ENCODE measurements at places on chromosomes 2 and 18.

GRCh38 chr18:2522112-2522511 lies 49.2 kb downstream of the METTL4 start:
- no peak overlapping the region for H3K4me3 ChIP-seq
- no peak overlapping the region for H3K27ac ChIP-seq
- DNase-seq = no peak
- no peaks in the 10 kb centered on the region for H3K4me1 ChIP-seq

- H3K27ac ChIP-seq = no peak overlapping the region
- no peaks in the 10 kb centered on the region for H3K4me1 ChIP-seq
- H3K36me3 ChIP-seq = peaks cover 12% of the 10 kb centered on the region
- no peaks in the 10 kb centered on the region for H3K27me3 ChIP-seq
These were observed 92.6 kb downstream of the ACTR2 start for GRCh38 chr2:65320042-65320725.

- no peaks in the 10 kb centered on the region for H3K4me1 ChIP-seq
- no peaks in the 10 kb centered on the region for H3K27me3 ChIP-seq
- peak; percentile 62 for DNase-seq
- no peak overlapping the region for H3K27ac ChIP-seq
These were observed 89.3 kb downstream of the PDE11A start for GRCh38 chr2:177983183-177983788.

- no peak for DNase-seq
- no peak overlapping the region for H3K27ac ChIP-seq
- peaks cover 3% of the 10 kb centered on the region for H3K27me3 ChIP-seq
These were observed 7.7 kb downstream of the LOXL3 start for GRCh38 chr2:74546004-74546403.

DNA sequence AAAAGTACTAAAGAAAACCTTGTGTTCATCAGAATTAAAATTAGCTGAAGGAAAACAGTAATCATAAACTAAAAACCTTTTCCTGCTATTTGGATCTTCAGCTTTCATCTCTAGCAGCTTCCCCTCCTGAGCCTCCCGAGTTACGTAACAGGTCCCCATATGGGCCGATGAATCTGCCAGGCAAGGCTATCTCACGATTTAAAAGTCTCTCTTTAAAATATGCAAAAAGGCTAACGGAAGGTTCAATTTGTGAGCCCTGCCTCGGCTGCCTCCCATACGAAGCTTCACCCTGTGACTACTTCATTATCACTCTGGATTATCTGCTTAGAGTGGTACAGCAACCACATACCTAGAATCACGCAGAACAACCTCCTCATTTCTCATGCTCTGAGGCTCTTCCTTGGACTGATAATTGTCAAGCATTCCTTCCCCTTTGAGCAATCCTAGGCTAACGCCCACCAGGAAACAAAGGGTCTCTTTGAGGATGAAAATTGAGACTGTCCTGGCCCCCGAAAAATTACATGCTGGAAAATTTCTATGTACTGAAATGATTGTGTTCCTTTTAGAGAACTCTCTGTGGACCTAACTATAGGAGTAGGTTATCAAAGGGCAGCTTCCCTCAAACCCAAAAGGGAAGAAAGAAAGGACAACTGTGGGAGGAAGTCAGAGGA lies 147.4 kb downstream of the ZEB2 start:
- H3K4me3 ChIP-seq = no peak overlapping the region
- H3K27ac ChIP-seq = no peak overlapping the region
- H3K4me1 ChIP-seq = no peaks in the 10 kb centered on the region
- DNase-seq = no peak
- H3K36me3 ChIP-seq = no peaks in the 10 kb centered on the region
- no peaks in the 10 kb centered on the region for H3K27me3 ChIP-seq

DNA sequence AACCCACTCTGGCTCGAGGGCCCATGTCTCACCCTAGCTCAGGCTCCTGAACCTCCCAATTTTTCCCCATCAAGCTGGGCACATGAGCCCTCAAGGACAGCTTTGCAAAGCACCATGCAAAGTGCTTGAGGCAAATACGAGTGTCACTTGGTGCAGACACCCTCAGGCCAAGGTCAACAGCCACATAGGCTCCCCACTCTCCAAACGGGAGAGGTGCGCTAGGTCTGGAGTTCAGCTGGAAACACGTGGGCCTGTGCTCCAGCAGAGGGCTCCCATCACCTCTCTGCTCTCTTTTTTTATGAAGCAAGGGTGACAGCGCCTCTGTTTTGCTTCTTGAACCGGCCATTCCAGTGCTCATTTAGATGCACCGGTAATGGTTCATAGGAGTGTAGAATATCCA lies 11.9 kb upstream of the ARHGAP25 start:
- no peak for DNase-seq
- no peak overlapping the region for H3K4me3 ChIP-seq

GRCh38 chr2:101175991-101176390 lies 24.8 kb upstream of the TBC1D8 start:
- no peaks in the 10 kb centered on the region for H3K4me1 ChIP-seq
- DNase-seq = no peak
- no peaks in the 10 kb centered on the region for H3K36me3 ChIP-seq

DNA sequence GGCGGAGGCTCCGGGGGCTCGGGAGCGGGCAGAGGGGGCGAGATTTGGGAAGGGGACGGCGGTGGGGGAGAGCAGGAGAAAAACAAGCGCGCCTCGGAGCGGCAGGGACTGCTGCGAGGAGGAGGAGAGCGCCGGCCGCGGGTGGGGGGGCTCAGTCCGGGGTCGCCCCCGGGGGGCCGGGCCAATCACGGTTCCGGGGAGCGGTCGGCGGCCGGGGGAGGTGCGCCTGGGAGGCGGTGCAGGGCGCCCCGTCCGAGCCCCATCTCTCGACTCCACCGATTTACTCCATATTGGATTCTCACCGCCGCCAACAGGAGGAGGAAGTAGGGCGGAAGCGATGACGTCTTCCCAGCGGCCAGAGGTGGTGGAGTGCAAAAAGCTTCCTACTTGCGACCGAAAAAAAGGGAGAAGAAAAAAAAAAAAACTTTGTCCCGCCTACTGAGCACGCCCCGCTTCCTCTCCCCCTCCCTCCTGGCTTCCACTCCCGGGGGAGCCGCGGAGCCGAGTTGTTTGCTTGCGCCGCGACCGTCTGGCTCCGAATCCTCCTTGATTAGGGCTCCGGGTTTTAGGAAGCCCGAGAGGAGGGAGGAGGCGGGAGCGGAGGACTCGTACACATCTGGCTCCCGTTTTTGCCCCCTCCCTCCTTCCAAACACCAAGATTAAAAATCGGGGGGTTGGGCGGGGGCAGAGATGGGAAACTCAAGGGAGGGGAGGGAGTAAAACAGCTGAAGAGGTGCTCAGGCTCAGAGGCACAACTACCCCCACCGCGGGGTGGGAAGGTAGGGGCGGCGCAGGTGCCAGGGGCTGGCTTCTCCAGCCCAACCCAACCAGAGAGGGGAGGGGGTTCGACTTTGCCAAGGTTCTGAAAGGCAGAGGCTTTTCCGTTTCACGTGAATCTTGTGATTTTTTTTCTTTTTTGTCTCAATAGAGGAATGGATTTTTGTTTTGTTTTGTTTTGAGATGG lies at the start of gene SPRED2:
Gene SPRED2, minus strand, starts transcription at position 373 of the 964 bp plus-strand sequence. CDS start 612 bp downstream, outside the sequence.
- peak; percentile 98 for DNase-seq
- H3K4me1 ChIP-seq = peaks cover 34% of the 10 kb centered on the region
- H3K27me3 ChIP-seq = no peaks in the 10 kb centered on the region
- H3K4me3 ChIP-seq = peak within 1 kb of the TSS; percentile 86
- no peaks in the 10 kb centered on the region for H3K36me3 ChIP-seq
- H3K27ac ChIP-seq = peak within 1 kb of the TSS; percentile 93

DNA sequence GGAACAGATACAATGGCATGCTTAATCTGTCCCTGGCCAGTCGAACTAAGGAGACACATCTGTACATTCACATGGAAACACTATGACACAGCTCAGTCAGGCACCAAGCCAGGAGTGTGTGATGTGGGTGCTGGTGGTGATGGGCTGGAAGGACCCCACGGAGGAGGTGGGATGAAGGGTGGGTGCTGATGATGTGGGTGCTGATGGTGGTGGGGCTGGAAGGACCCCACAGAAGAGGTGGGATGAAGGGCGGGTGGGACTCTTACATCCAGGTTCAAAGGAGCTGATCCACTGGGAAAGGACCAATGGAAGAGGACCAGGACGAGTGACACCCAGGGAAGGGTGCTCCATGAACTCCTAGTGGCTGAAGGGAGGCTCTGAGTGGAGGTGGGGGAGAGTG lies 34.8 kb upstream of the ACAA2 start:
- H3K36me3 ChIP-seq = no peaks in the 10 kb centered on the region
- no peaks in the 10 kb centered on the region for H3K27me3 ChIP-seq
- H3K4me1 ChIP-seq = peaks cover 32% of the 10 kb centered on the region
- H3K4me3 ChIP-seq = no peak overlapping the region
- DNase-seq = no peak

DNA sequence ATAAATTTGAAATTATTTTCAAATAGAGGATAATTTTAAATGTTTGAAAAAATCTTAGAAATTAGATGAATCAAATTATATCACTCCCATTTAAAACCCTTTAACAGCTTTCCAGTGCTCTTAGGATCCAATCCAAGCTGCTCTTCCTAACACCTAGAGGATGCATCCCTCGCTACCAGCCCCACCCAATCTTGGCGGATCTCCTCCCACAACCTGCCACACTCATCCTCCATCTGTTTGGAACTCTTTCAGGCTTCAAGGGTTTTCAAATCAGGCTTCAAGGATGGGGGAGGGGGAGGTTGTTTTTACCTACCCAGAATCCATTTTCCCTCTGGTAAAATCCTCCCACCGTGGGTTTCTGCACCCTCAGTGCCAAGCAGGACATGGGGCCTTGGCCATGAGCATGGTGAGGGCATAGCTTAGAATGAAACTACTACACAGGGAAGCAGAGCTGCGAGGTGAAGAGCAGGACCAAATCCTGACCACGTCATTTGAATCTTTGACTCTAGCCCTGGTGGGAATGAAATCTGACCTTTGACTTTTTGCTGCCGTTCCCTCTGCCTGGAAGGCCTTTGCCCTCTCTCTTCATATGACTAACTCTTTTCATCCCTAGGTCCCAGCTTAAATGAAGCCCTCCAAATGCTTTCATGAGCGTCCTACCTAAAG lies 113.0 kb upstream of the MAPRE2 start:
- H3K27me3 ChIP-seq = no peaks in the 10 kb centered on the region
- no peaks in the 10 kb centered on the region for H3K4me1 ChIP-seq
- H3K36me3 ChIP-seq = no peaks in the 10 kb centered on the region
- H3K4me3 ChIP-seq = no peak overlapping the region
- no peak for DNase-seq
- H3K27ac ChIP-seq = no peak overlapping the region

DNA sequence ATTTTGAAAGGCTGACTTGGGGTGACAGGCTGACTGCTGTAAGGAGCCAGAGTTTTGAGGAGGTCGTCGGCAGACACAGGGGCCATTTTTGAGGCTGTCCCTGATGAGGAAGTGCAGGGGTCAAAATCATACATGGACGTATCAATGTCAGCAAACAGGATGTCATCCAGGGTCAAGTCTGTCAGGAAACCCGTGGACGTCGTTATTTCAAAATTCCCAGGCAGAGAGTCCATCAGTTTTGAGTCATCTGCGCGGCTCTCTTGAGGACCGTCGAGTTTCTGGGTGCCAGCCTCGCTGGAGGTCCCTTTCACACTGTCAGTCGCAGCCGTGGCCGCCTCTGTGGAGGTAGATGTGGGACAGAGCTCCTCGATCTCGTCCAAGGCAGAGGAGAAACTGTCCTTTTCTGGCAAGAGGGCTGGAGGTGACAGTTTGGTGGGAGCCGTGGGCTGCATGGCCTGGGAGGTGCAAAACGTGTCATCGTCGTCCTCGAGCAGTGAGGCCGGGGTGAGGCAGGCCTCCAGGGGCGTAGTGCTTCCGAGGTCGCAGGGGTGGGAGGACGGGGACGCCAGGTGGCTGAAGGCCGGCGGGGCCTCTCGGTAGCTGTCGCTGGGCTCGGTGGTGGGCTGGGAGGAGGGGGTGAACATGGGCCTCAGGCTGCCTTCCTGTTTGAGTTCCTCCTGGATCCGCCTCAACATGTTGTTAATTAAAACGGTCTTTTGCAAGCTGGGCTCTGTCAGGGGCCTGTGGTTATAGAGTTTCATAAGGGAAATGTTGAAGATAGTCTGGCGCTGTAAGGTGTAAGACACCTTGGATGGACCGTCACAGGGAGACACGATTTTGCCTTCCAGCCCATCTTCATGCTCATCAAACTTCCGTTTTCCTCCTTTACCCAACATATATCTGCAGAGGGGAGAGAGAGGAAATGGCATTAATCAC lies 17.5 kb downstream of the SERTAD2 start:
- DNase-seq = no peak
- H3K4me3 ChIP-seq = no peak overlapping the region
- no peak overlapping the region for H3K27ac ChIP-seq
- H3K27me3 ChIP-seq = no peaks in the 10 kb centered on the region

GRCh38 chr2:102137138-102137537 lies 5.4 kb upstream of the IL1R1 start:
- no peak for DNase-seq
- peaks cover 1% of the 10 kb centered on the region for H3K4me1 ChIP-seq
- no peak overlapping the region for H3K4me3 ChIP-seq
- H3K27me3 ChIP-seq = peaks cover 3% of the 10 kb centered on the region
- no peaks in the 10 kb centered on the region for H3K36me3 ChIP-seq

- H3K4me1 ChIP-seq = no peaks in the 10 kb centered on the region
- H3K36me3 ChIP-seq = no peaks in the 10 kb centered on the region
- DNase-seq = no peak
- no peaks in the 10 kb centered on the region for H3K27me3 ChIP-seq
These were observed 112.6 kb upstream of the NDUFV2 start for GRCh38 chr18:8989855-8990254.

DNA sequence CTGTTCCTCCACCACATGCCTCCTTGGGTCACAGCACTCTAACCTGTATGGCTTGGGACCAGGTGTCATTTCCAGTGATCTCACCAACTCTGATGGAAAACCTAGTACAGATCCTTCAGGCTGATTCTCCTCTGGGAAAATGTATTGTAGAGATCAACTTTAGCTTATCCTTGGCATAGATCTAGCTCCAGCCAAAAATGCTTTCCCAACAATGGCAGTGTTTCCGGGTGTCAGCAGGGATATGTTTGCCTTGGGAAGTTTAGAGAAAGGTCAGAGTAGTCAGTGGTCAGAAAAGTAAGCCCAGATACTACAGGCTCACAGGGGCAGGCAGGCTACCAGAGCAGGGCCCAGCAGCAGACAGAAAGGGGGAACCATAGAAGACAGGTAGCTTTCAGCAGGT lies 73.6 kb downstream of the CD8B2 start:
- no peak overlapping the region for H3K27ac ChIP-seq
- DNase-seq = no peak
- H3K4me3 ChIP-seq = no peak overlapping the region
- no peaks in the 10 kb centered on the region for H3K36me3 ChIP-seq
- H3K4me1 ChIP-seq = peaks cover 18% of the 10 kb centered on the region
- H3K27me3 ChIP-seq = no peaks in the 10 kb centered on the region

GRCh38 chr2:180655393-180655792 lies 325.0 kb upstream of the UBE2E3 start:
- H3K4me3 ChIP-seq = no peak overlapping the region
- H3K4me1 ChIP-seq = no peaks in the 10 kb centered on the region
- H3K27me3 ChIP-seq = no peaks in the 10 kb centered on the region
- H3K36me3 ChIP-seq = no peaks in the 10 kb centered on the region
- DNase-seq = no peak

- no peaks in the 10 kb centered on the region for H3K27me3 ChIP-seq
- H3K36me3 ChIP-seq = peaks cover 28% of the 10 kb centered on the region
- no peak overlapping the region for H3K4me3 ChIP-seq
- DNase-seq = no peak
- H3K27ac ChIP-seq = no peak overlapping the region
These were observed 19.5 kb upstream of the FAHD2A start for GRCh38 chr2:95382686-95383634.

GRCh38 chr2:65282477-65283053 lies 54.9 kb downstream of the ACTR2 start:
- H3K27me3 ChIP-seq = no peaks in the 10 kb centered on the region
- no peaks in the 10 kb centered on the region for H3K36me3 ChIP-seq
- peaks cover 18% of the 10 kb centered on the region for H3K4me1 ChIP-seq
- H3K27ac ChIP-seq = peak overlapping the region; percentile 45
- no peak for DNase-seq
- no peak overlapping the region for H3K4me3 ChIP-seq

- no peaks in the 10 kb centered on the region for H3K27me3 ChIP-seq
- H3K27ac ChIP-seq = no peak overlapping the region
- H3K36me3 ChIP-seq = no peaks in the 10 kb centered on the region
- DNase-seq = no peak
These were observed 137.1 kb upstream of the TACR1 start for GRCh38 chr2:75336451-75336850.
